ENCODE measurements at places on chromosomes 6 and 20.

GRCh38 chr6:7332090-7332745 lies 19.2 kb upstream of the SSR1 start:
- no peak for DNase-seq

GRCh38 chr6:169345146-169345545 lies 91.5 kb upstream of the THBS2 start:
- DNase-seq: no peak

DNA sequence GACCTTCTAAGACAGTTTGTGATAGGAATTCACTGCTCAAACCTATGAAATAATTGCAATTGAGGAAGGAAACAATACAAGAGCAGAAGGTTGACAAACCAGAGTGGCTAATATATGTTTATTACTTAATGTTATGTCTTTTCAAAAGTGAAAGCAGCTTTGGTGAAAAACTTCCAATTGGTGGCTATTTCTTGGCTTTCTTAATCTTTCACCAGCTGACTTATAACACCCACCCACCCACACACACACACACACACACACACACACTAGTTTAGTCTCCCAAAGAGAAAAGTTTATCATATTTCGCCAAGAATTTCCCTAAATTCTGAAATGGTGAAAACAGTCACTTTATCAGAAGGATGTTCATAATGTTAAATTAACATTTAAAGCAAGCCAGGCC lies 583.5 kb downstream of the EYS start:
- DNase-seq: no peak

DNA sequence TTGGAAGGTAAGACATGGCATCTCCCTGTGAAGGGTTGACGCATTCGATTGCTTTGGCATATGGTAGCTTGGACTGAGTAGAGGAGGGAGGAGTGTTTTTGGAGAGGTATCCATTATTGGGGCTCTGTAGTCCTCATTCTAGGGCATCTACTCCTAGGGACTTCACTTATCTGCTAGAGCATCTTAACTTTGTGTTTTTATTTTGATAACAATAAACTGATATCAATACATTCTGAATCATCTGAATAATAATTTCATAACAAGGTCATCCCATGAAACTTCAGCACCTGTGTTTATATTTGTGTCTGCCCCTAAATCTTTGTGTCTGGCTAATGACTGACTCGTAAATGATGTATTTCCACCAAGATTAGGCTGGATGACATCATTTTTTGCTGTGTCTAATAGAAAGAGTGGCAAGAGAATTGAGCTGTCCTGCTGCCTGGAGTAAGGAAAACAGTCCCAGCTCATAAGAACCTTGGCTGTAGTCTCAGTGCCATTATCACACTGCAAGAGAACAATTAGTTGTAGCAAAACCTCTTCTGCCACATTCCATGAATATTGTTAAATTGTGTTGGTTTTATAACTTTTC lies 288.5 kb downstream of the PRL start:
- DNase-seq: no peak

DNA sequence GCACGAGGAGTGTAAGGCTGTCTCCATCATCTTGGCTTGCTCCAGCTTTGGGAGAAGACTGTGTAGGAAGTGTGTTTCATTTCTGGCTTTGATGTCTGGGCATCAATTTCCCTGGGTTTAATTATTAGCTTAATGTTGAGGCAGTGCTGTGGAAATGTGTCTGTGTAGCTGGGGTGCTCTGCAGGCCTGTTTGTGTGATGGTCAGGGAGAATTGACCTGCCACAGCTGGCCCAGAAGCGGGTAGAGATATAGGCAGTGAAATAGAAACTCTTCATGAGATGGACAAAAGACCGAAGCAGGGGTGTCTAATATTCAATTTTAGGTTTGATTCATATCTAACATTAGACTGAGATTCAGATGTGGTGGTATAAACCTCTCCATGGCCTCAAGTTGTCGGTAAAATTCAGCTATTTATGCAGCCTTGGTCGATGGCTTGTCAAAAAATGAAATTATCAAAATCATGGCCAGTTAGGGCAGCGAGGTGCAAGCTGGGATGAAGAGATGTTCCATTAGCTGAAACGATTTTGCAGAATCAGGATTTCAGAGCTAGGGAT lies 95.3 kb upstream of the SNX9 start:
- DNase-seq: no peak

DNA sequence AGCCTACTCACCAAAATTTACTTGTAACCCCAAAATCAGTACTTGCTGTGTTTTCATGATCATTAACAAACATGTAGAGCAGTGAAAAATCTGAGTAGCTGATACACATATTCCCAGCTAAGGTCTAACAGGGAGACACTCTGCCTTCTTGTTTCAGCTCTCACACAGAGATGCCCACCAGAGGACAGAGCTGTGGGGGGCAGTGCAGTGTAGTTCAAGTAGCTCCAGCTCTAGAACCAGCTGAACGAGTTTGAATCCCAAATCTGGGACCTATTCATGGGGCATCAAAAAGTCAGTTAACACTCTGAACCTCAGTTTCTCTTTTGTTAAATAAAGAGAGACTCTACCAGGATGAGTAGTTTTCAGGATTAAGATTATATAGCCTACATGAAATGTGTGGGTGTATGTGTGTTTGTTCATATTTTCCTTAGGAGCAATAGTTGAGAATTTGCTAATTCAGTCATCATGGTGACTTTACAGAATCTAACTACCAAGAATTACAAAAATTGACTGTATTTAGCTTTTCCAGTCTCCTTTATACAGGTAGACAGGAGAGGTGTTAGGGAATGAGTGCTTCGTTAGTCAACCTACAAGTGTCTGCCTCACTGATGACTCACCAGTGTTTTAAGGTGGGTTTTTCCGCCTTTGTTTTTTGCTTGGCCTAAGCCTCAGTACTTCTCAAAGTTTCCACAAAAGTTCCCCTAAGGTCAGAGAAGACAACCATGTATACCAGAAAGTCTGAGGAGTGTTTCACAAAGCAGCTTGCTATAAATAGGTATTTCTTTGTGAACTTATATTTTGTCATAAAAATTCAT lies 164.0 kb upstream of the RUNX2 start:
- DNase-seq: no peak

DNA sequence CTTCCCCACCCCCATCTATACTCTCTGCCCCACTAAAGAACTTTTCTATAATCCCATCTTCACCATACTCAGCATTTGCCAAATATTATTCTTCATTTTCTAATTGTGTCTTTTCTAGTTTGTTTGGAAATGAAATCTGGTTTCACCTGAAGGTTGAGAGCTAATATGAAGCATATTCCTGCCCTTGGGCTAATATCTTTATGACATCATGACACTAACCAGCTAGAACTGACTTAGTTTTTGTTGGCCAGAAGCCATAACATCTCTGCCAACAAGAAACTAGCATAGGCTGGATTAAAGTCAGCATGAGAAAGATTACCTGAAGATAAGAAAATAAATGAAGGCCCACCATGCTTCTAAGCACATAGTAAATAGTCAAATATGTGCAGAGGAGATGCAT lies 16.7 kb downstream of the UNC5CL start:
- DNase-seq: no peak

DNA sequence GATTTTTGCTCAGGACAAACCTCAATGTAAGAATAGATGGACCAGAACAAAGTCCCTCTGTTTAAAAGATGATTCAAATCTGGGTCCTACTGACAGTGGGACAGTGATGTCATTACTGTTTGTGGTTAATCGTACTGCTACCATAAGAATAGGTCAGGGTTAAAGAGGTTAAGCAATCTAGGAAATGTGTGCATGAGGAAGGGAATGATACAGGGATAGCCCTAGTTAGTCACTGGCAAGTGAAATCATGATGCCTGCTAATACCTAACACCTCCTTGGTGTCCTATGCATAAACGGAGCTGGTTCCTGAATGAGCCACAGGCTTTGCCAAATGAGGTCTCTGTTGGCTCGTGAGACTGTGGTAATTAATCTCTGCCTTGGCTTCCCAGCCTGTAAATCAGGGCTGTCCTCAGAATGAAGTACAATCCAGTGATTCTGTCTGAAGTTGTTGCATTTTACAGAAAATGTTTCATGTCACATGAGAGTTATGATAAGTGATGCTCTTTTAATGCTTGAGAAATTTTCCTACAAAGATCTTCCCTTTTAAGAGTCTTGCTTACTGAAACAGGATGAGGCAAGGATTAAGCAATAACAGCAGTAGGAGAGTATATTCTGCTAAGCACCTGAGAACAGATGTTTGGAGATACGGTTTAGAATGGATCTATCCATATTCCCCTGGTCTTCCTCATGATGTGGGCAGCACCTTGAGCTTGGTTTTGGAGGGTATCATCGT lies 3.8 kb downstream of the MEP1A start:
- no peak for DNase-seq

GRCh38 chr6:2875359-2876191 lies 27.5 kb downstream of the SERPINB9 start:
- DNase-seq: peak; percentile 63

DNA sequence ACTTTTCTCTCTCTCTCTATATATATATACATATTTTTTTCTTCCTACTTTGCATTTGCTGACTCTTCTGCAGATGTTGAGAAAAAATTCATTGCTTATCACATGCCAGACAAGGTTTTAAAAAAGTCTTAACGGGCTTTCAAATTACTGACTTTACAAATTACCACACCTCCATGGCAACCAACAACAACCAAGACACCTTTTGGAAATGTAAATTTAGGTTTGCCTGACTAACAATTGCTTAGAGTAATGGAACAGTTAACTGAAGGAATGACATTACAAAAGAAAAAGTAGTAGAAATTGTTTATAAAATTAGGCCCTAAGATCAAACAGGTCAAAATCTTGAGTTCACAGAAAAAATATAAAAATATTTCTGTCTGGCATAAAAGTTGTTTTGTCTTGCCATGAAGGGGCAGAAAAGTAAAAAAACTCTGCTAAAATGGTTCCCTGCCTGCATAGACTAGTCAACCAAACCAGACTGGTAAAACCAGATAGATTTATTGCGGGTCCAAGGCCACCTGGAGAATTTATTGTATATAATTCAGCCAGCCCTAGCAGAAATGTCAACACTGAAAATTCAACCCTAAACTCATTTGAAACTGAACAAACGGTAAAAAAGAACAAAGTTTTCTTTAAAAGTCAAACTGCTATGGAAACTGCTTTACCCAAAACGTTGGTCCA lies 92.8 kb upstream of the FRMD1 start:
- no peak for DNase-seq

DNA sequence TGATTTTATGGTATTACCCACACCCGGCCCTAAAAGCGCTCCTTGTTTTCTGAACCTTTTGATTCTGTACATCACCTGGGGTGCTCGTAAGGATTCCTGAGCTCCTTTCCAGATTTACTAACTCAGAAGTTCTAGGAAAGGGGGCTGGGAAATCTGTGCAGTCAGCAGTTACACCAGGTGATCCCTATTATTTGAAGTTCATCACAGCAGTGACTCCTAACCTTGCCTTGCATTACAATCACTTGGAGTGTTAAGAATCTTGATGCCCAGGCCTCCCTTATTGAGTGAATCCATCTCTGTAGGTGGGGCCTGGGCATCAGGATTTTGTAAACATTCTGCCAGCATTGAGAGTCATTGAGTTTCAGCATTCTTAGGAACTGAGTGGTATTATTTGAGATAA lies 44.7 kb downstream of the BMP6 start:
- DNase-seq: no peak

DNA sequence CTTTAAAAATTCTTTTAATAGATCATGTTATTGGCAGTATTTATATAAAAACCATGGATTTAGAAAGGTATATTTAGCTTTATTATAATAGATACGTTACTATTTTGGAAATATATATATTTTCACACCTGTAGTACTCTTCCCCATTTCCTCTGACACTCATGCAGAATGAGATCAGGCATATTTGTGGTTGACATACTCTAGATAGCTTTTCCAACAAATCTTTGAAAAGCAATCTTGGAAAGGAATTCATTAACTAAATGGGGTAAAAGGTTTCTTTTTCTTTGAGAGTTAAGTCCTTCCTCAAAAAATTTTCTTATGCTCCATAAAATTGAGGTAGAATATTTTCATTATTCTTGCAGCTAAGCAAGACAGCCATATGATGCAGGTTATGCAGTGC lies 14.5 kb downstream of the ASF1A start:
- DNase-seq: no peak

DNA sequence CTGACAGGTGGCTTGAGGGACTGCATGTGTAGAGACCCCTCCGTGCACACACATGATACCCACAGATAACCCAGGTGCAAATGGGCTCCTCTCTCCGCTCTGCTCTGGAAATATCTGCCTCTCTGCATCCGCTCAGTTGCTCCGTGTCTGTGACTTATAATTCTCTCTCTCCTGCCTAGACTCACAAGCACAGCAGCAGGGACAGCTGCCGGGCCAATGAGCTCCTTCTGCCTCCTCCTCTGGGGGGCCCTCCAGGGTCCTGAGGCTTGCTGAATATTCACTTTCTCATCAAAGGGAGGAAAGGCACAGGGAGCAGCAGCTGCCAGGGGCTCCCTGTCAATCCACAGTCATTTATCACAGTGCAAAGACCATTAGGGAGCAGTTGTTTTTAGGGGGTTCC lies 24.1 kb downstream of the LRFN2 start:
- no peak for DNase-seq

- no peak for DNase-seq
Measured at GRCh38 chr6:14278446-14278845, 160.9 kb downstream of the CD83 start.

GRCh38 chr6:33785778-33786177 lies 3.2 kb downstream of the LEMD2 start:
- DNase-seq: no peak

DNA sequence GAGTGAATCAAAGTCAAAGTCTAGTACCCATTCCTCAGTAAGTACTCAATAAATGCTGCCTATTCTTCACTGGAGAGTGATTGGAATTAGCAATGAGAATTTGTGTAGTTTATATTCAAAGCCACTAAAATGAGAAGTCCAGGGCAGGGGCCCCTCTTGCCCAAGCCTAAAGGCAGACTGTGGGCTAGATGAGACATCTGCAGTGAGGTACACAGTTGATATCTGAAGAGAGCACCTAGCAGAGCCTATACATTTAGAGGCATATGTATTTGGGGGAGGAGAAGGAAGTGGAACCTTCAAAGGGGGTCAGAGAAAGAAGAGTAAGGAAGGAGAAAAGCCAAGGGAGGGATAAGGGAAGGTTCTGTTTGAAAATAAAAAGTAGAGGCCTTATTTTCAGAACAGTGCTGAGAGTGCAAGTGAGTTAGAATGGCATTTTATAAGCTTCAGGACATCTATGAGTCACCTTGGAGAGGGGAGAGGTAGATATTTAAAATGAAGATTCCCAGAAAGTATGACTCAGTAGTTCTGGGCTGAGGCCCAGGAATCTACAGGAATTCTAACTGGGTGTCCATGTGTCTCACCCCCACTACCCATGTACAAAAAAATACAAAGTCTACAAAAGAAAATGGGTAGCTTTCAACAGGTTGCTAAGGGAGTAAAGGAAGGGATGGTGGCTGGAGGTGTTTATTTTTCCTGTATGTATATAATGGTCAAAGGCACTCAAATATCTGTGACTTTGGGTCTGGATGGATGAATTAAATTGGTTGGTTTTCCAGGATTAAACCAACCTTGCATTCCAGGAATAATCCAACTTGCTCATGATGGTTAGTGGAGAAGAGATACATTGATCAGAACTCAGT lies 135.1 kb downstream of the ZFP64 start:
- no peak for DNase-seq

All from CD4-positive, alpha-beta T cell (primary cell).